Skin of body (tissue), 3 donors: ENCODE measurements at places on chromosomes 5 and 9. TPM values are rescaled to one million over a fixed set of nuclear protein-coding genes. Genes with fewer than 3 reads are reported as not detected.

GRCh38 chr9:132341177-132341840 lies 13.5 kb downstream of the SETX start:
- no peak for DNase-seq

- no peak for DNase-seq
Measured at GRCh38 chr9:109421026-109421970, 76.8 kb downstream of the PTPN3 start.

DNA sequence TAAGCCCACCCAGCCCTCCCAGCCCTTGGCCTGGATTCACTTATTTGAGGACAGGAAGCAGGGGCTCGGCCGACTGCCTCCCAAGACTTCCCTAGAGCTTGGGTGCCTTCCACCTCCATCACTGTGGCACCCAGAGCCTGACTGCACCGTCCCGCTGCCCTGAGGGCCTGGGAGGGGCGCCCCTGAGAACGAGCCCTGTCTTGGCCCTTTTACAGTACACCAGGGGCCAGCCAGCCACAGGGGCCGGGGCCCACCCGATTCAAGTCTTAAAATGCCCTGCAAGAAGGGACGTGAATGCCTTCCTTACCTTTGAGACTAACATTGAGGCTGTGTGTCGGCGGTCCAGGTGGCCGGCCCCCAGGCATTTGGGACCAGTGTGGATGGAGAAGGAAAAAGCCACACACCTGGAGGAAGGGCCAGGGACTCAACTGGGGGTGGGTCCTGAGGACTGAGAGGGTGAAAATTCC lies 16.8 kb downstream of the FAM78A start:
- DNase-seq = no peak

The FOXD4L3 gene
- total RNA-seq = not detected

The KCNMB1 gene
- 0.20 TPM for total RNA-seq
